ENCODE measurements at places on chromosomes 1 and 21.
A peak's percentile ranks its signal among the peaks of the same experiment; 100 is the strongest.

- DNase-seq, result no peak
Measured at GRCh38 chr1:198330982-198331615, 174.3 kb downstream of the NEK7 start.

DNA sequence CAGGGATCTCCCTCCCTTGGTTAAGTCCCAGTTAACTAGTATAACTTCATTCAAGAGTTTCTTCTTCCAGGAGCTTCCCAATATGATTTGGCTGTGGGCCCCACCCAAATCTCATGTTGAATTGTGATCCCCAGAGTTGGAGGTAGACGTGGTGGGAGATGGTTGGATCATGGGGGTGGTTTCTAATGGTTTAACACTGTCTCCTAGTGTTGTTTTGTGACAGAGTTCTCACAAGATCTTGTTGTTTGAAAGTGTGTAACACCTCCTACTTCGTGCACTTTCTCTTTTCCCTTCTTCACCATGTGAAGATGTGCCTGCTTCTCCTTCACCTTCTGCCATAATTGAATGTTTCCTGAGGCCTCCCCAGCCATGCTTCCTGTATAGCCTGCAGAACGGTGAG, 251.8 kb upstream of the FGGY start:
- DNase-seq, result no peak

- DNase-seq, result no peak
Measured at GRCh38 chr1:37480125-37480466, 5.7 kb downstream of the ZC3H12A start.

DNA sequence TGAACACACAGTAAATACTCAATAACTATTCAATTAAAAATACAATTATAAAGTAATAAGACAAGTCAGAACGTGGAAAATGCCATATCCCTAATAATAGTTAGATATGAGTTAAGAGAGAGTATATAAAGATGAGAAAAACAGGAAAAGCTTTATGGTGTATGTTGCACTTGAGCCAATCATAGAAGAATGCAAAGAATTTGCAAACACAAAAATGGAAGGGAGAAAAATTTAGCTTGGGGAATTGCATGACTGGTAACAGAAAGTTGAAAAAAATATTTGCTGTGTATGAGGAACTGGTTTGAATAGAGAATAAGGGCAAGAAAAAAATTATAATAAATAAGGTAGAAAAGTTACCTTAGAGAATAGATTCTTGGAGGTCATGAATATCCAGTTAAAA, 739.6 kb upstream of the CXADR start:
- DNase-seq, result no peak

- DNase-seq, result no peak
Measured at GRCh38 chr1:201038186-201038876, 14.8 kb upstream of the KIF21B start.

- no peak for DNase-seq
Measured at GRCh38 chr1:161484613-161485012, 20.6 kb upstream of the FCGR2A start.

DNA sequence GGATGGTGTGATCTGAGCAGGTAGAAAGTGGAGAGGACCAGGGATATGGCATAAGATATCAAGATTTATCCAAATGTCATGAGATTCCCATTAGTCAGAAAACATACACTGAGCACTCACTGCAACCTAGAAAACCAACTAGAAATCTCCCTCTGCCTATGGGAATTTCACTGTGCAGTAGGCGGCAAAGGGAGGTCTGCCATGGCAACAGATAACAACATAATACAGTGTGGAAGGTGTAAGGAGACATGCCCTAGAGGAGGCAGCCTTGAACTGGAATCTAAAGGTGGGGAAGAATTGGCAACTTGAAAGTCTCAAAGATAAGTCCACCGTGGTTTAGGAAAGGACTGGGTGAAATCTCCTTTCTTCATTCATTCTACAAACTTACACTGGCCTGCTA, 238.4 kb downstream of the ATG4C start:
- DNase-seq, result no peak

- no peak for DNase-seq
Measured at GRCh38 chr21:42174173-42174572, 44.8 kb upstream of the ABCG1 start.

GRCh38 chr1:9721606-9722377, 70.3 kb downstream of the PIK3CD start:
- no peak for DNase-seq

GRCh38 chr1:71054791-71055190, 7.2 kb upstream of the PTGER3 start:
- DNase-seq, result no peak

DNA sequence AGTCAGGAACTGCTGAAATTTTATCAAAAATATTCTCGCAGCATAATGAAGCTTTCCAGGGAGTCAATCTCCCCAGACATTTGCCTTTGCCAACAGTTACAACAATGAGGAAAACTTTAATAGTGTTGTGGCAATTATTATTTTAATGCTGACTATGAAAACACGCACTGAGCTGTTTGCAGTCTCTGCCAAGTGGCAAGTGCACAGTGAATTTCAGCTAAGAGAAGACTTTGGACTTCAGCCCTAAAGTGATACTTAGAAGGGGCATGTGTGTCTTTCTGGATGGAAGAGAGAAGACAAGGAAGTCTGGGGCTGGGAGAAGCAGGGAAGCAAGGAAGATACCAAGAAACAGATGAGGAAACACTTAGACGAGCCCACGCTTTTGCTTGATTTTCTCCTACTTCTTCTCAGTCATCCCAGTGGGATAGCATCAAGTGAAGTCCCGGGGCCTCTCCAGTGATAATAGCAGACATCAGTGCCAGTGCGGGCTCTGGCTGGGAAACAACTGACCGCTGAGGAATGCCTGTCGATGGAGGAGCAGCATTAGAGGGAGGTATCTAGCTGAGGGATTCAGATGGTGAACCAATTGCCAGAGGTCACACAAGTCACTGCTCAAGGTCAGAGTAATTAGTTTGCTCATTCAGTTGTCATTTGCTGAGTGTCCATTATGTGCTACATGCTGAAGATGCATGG, 196.3 kb downstream of the TTLL7 start:
- DNase-seq, result no peak

- no peak for DNase-seq
Measured at GRCh38 chr1:24856787-24857506, 73.1 kb downstream of the RUNX3 start.

DNA sequence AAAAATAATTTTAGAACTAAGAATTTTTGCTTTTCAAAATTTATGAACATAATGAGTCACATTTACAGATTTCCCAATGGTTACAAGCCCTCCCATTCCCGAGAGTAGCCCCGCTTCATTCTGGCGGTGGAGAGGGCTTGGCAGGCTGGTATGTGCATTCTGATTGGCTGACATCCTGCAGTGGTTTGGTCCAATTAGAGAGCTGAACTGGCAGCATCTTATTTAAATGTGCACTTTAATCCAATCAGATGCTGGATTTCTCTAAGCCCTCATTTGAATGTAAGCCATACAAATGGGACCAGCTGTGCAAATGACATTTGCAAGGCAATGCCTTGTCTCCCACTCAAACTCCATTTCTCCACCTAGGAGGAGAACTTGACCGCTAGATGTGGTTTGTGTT, 18.0 kb upstream of the TRIM17 start:
- DNase-seq, result no peak

GRCh38 chr1:103514920-103515503, 10.5 kb upstream of the RNPC3 start:
- DNase-seq, result peak; percentile 49

DNA sequence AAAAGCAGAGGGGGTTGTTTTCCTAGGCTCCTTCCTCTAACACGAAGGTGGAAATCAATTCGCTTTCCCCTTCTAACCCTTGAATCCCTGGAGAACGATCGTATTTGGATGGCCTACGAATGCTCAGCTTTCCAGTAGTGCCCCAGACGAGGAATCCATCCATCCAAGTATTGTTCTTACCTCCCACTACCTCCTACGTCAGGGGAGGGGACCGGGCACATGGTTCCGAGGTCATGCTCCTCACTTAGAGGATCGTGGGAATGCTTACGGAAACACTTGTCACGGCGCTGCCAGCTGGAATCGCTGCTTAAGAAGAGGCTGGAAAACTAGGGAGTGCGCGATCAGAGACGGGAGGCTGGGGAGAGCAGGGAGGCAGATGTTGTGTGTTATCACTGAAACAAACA, 47.4 kb downstream of the CAPZB start:
- no peak for DNase-seq

- DNase-seq, result no peak
Measured at GRCh38 chr1:150562446-150563339, 13.5 kb downstream of the ADAMTSL4 start.

DNA sequence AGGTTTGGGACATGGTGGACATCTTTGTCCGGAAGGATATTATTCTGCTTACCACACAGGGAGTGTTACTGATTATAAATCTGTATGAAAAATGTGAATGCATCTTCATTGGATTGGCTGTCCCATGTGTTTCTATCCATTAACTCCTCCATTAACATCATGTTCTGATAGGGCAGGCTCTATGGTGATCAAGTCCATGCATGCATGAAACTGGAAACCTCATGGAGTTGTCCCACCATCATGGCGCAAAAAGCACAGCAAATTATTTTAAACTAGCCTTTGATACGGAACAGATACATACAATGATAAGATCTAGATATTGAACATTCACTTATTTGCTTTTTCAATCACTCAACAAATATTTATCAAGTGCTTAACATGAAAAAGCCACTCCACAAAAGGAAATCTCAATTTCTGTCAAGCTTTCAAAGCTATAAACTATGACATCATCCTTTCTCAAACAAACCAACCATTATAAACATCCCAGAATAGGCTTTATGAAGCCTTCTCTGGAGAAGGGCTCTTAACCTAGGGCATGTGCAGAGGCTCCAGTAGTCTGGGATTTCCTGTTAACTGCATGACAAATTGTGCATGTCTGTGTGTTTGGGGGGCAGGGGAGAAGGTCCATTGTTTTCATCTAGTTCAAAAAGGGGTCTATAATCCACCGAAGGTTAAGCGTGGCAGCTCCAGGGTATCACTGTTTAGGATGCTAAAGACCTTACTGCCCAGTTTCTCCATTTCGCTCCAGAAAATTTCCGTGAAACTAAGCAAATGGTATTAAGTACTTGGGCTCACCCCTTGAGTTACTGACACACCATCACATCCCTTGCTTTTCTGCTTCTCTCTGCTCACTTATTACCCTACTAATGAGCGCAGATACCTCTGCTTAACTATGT, 46.1 kb downstream of the ADAMTS1 start:
- DNase-seq, result peak; percentile 18

DNA sequence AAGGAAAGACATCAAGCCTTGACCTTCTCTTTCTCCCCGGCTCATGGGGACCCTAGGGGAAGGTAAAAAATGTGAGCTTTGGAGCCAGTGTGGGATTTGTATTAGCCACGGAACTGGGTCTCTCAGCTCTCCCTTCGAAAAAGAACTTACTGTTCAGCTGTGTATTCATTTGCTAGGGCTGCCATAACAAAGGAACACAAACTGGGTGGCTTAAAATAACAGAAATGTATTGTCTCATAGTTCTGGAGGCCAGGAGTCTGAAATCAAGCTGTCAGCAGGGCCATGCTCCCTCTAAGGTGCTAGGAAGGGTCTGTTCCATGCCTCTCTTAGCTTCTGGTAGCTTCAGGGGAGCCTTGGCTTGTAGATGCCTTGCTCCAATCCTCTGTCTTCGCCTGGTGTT, 83.5 kb upstream of the SLC2A1 start:
- no peak for DNase-seq

GRCh38 chr1:20574686-20575540, 14.0 kb upstream of the CDA start:
- peak; percentile 16 for DNase-seq

- no peak for DNase-seq
Measured at GRCh38 chr1:224525411-224526040, 90.6 kb upstream of the CNIH3 start.

DNA sequence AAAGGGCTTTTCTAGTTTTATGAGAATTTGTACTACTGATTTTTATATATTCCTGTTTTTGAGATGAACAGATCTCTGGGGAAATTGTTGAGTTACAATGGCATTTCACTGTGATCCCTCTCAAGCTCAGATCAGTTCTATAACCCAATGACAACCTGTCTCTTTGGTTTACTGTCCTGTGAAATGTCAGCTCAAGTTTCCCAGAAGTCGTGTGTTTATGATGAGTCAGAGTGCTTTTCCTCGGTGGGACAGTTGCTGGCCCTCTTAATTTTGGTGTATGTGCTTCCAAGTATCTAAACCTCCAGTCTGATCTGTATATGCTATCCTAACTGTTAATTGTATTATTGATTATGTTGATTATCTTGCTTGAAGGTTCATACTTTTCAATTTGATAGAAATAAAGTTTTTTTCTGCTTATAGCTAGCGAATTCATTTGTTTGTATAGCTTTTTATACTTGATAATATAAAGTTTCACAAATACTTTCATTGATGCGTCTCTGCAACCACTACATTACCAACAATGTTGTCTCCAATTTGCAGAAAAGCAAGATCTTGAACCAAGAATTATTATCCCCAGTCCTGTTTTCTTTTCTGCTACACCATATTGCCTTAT, 77.5 kb upstream of the DNAJC6 start:
- no peak for DNase-seq

GRCh38 chr21:32140604-32141317, 138.1 kb downstream of the MIS18A start:
- DNase-seq, result no peak

- no peak for DNase-seq
Measured at GRCh38 chr1:95542936-95543335, 308.9 kb downstream of the RWDD3 start.

DNA sequence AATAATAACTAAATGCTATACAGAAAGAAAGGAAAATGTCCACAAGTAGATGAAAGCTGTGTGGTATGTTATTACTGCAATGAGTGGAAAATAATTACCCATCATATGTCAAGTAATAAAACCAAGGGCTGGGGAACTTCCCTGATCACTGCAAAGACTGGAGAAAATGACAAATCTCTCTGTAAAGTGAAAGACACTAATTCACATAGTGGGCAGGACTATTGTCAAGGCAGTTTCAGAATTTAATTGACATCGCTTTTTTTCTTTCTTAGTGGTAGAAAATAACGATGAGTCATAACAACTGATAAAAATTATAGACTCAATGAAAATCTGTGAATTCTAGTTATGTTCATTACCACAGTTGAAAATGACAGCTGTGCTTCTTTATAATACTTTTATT, 153.7 kb upstream of the ST6GALNAC5 start:
- no peak for DNase-seq

- DNase-seq, result no peak
Measured at GRCh38 chr1:87497380-87498203, 168.9 kb downstream of the LMO4 start.

DNA sequence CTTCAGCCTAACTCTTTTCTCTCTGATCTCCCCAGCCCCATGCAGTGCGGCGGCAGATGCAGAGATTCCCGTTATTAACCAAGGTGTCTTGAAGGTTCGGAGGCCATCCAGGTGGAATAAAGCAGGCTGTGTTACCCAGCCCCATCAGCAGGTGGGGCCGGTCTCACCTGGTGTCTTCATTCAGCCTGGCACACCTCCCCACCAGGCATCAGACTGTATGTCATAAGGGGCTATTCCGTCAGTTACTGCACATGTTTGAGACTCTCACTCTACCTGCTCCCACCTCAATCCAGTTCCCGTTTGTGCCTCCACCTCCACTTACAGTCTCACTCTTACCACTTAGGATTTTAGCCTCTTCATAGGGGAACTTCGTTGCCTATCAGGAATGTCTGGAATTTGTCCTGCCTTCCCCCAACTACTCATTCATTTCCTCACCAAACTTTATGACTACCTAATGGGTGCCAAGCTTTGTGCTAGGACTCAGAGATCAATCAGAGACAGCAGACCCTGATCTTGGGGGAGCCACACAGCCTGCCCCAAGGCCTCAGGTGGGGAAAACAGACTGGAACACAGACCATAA, 170.2 kb downstream of the PLPP3 start:
- DNase-seq, result no peak

GRCh38 chr1:59026472-59026948, 242.7 kb upstream of the JUN start:
- no peak for DNase-seq

- DNase-seq, result no peak
Measured at GRCh38 chr1:82778612-82779011, 977.9 kb downstream of the ADGRL2 start.

All from globus pallidus (tissue), 1 donor.